ENCODE measurements at places on chromosomes 6 and 20.

- DNase-seq, result no peak
Observed at GRCh38 chr6:74181471-74181870, 485.5 kb downstream of the CD109 start.

DNA sequence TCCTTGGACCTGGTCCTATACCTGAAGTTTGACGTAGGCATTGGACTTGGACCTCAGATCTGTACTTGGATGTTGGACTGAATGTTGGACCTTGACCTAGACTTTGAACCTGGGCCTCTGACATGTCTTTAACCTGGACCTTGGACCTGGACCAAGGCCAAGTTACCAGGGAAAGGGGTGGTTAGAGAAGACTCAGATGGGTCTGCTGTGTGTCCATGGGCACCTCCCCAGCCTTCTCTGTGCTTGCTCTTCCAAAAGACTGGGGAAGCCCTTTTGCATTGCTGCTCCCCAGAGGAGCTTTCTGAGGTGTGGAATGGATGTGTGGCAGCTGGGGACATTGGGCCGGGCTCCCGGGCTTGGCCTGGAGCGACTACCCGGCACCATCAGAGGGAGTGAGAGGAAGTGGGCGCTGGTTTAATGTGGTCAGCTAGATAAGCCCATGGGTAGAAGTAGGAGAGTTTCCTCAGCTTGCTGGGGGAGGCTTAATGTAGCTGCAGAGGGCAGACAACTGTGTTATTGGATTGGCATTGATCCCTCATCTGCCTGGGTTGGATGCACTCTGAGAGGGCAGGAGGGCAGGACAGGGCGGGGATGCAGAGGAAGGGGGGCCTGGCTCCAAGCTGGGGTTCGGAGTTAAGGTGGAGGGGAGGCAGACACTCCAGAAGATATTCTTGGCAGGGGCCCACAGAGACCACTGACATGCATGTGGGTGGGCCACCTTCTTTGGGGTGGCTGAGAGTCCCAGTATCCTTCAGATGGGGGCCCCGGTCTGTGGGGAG, 4.2 kb downstream of the SCRT2 start:
- DNase-seq, result no peak

- DNase-seq, result no peak
Observed at GRCh38 chr6:155157101-155157500, 106.7 kb upstream of the CLDN20 start.

DNA sequence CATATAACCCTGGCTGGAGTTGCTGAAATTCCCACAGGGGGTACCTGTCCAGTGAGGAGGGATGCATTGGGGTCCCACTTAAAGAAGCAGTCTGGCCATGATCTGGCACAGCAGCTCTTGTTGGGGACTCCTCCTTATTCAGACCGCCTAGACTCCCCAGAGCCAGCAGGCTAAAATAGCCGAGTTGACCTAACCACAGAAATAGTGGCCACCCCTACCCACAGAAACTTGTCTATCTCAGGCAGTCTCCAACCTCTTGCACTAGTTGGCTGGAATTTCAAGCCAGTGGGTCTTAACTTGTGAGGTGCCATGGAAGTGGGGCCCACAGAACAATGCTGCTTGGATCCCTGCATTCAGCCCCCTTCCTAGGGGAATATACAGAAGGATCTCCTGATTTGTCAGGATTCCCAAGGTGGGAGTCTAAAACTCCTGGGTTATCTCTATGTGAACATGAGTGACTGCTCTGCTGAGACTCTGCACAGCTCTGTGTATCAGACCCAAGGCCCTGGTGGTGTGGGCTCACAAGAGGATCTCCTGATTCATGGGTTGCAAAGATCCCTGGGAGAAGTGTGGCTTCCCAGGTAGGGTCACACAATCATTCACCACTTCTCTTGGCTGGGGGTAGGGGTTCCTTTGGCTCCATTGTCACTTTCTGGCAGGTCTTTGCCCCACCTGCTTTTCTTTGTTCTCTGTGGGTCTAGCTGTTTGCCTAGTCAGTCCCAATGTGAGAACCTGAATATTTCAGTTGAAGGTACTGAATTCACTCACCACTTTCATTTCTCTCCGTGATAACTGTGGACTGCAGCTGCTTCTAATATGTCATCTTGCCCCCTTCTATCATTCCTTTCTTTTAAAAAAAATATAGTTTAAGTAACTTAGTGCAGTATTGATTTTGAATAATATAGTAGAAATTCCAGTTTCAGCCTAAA, 65.5 kb upstream of the CLVS2 start:
- DNase-seq, result no peak

GRCh38 chr6:37244430-37245310, 12.9 kb upstream of the TBC1D22B start:
- no peak for DNase-seq

DNA sequence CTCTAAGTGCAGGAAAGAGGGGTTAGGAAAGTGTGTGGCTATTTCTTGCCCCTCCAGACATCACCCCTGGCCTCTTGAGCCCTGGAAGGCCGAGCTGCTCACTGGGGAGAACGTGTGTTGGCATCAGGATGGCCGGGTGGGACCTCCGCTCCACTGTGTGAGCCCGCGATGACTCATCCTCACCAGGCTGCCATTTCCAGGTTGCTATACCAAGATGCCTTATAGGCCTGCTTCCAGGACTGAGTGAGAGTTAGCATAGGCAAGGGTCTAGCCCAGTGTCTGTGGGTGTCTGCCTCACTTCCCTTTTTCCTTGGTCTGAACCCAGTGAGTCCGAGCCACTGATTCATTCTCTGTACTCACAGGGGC, 105.0 kb downstream of the MRPL14 start:
- DNase-seq, result no peak
